ENCODE measurements at places on chromosomes 11 and 22.

- DNase-seq = peak; percentile 72
These were observed 15.8 kb downstream of the LINC01488 start for GRCh38 chr11:69497221-69497787.

DNA sequence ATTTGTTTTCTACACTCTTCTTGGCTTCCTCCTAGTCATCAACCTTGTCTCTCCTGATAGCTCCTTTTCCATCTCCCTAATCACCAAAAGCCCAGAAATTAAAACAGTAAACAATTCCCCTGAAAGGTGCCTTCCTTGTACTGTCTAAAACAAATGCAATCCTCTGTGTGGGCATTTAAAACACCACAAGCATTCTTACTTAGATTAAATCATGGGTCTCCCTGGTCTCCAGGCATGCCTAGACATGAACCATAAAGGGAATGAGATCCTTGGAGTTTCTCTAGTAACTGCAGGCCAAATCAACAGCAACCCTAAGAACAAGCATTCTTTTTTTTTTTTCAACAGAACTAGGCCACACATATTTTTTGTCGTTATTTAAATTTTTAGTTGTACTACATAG, 1.9 kb downstream of the BTG4 start:
- no peak for DNase-seq

- DNase-seq = peak; percentile 43
These were observed 105.3 kb upstream of the E2F8 start for GRCh38 chr11:19345848-19346681.

GRCh38 chr11:2252018-2252417, 18.4 kb downstream of the ASCL2 start:
- DNase-seq = no peak

DNA sequence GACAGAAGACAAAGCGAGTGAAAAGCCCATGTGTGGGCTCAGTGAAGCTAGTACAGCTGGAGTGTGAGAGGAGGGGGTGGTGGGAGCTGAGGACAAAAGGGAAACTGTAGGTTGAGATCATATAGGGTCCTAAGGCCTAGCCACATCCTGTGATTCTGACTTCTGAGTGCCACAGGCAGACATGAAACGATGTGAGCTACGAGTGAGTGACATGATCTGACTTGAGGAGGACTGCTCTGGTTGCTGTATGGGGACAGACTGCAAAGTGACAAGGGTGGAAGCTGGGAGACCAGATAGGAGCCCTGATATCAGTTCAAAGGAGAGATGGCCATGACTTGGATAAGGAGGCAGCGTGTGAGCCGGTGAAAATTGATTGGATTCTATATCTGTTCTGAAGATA, 85.4 kb downstream of the MICAL2 start:
- DNase-seq = no peak

DNA sequence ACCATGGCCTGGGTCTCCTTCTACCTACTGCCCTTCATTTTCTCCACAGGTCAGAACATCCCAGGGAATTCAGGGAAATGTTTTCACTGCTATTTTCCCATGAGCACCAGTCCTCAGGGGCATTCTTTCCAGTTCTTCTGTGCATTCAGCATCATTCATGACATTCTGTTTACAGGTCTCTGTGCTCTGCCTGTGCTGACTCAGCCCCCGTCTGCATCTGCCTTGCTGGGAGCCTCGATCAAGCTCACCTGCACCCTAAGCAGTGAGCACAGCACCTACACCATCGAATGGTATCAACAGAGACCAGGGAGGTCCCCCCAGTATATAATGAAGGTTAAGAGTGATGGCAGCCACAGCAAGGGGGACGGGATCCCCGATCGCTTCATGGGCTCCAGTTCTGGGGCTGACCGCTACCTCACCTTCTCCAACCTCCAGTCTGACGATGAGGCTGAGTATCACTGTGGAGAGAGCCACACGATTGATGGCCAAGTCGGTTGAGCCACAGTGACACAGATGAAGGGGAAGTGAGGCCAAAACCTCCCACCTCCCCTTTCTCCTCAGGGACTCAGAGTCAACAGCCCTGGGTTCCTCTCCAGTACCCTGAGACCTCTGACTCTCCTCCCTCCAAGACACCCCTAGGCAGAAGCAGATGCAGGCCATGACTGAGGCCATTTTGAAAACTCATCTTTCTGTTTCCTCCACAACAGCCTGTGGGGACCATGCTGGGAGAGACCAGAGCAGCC, 15.9 kb upstream of the IGLL5 start:
- no peak for DNase-seq

- no peak for DNase-seq
These were observed 17.6 kb upstream of the LIN7C start for GRCh38 chr11:27524155-27524554.

GRCh38 chr11:85941380-85941973, 86.3 kb downstream of the CCDC83 start:
- DNase-seq = peak; percentile 73
